A549 treated with CORT108297 at 1 μM for 4 hours (cell line): ENCODE measurements at places on chromosomes 12 and 14. TPM values are rescaled to one million over a fixed set of nuclear protein-coding genes. Genes with fewer than 3 reads are reported as not detected.

The TTC8 gene
- 39.7 to 43.2 TPM (median 40.8 TPM) in 5 replicates for total RNA-seq

The C3AR1 gene
- total RNA-seq: not detected in 5 replicates

The TAS2R8 gene
- not detected in 5 replicates for total RNA-seq

The KLHDC1 gene
- 0.17 to 0.46 TPM (median 0.36 TPM) in 5 replicates for total RNA-seq

The SSPN gene
- 0.42 to 0.55 TPM (median 0.53 TPM) in 5 replicates for total RNA-seq

The GALNT8 gene
- total RNA-seq: not detected in 5 replicates

The PPM1H gene
- 6.3 to 8.1 TPM (median 7.0 TPM) in 5 replicates for total RNA-seq

The NANOG gene
- not detected in 5 replicates for total RNA-seq

The DNAI7 gene
- total RNA-seq: 0.13 to 0.91 TPM (median 0.18 TPM) in 5 replicates

The LHX5 gene
- total RNA-seq: 0.02 TPM in 1 of 5 replicates, not detected in the others

The PLEK2 gene
- 20.6 to 29.7 TPM (median 26.1 TPM) in 5 replicates for total RNA-seq

The KRT77 gene
- total RNA-seq: not detected in 5 replicates

The CLEC14A gene
- total RNA-seq: not detected in 5 replicates

The CIROP gene
- total RNA-seq: not detected in 5 replicates

The ANHX gene
- not detected in 5 replicates for total RNA-seq

The TAS2R50 gene
- total RNA-seq: not detected in 5 replicates

The C12orf50 gene
- 0.06 to 0.08 TPM in 2 of 5 replicates, not detected in the others for total RNA-seq

The PLEKHG7 gene
- total RNA-seq: 0.06 to 0.14 TPM (median 0.06 TPM) in 3 of 5 replicates, not detected in the others

The SLC22A17 gene
- 5.4 to 8.8 TPM (median 7.3 TPM) in 5 replicates for total RNA-seq

The FGF23 gene
- not detected in 5 replicates for total RNA-seq

The MYF5 gene
- total RNA-seq: not detected in 5 replicates

The AQP2 gene
- not detected in 5 replicates for total RNA-seq

The WASHC3 gene
- 28.9 to 37.4 TPM (median 31.3 TPM) in 5 replicates for total RNA-seq

The C12orf54 gene
- total RNA-seq: not detected in 5 replicates
